Panc1 (cell line): ENCODE measurements at places on chromosomes 2 and 18. TPM values are rescaled to one million over a fixed set of nuclear protein-coding genes. Genes with fewer than 3 reads are reported as not detected.

DNA sequence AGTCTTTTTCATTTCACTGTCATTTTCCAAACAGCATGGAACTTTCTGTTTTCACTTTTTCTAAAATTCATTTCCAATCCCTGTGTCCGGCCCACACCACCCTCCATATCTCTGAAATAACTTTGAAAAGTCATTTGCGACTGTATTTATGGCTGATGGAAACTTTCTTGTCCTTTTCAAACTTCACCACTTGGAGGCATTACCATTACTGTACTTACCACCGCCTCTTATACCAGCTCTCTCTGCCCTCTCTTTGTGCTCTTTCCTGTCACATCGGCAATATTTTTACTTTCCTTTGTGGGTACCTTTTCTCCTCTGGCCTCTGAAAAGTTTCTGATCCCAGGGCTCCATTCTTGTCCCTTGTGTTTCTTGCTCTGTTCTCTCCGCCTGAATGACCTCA lies 39.5 kb upstream of the IL1RL1 start:
- no peak overlapping the region for H3K4me3 ChIP-seq
- no peak overlapping the region for H3K27ac ChIP-seq
- no peak for DNase-seq
- H3K27me3 ChIP-seq: peaks cover 3% of the 10 kb centered on the region; the same call in 1 of the 2 replicates

DNA sequence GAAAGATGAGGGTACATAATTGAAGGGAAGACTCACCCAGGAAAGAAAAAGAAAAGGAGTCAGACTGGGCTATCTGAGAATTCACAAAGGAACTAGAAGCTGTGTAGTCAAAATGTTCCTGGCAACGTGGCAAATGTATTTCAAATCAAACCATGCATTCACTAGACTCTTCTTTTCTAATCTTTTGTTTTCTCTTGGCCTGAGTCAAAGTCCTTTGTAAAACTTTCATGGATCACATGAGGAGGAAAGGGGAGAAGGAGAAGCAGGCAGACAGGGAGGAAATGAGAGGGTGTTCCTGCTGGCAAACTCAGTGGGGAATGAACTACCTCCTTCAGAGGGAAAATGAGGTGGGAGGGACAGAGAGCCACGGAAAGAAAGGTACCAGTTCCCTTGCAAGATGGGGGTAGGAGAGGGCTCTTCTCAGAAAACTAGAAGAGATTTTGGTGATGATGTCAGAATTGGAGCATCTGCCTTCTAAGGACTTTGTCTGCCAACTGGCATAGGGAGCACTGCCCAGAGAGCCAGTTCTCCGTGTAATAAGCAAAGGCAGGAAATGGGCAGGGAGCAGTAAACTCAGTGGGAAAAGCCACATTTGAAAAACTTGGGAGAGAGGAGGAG lies 51.4 kb downstream of the SLC8A1 start:
- no peaks in the 10 kb centered on the region for H3K36me3 ChIP-seq
- no peaks in the 10 kb centered on the region for H3K27me3 ChIP-seq
- H3K27ac ChIP-seq: no peak overlapping the region
- H3K4me3 ChIP-seq: no peak overlapping the region
- no peak for DNase-seq

- H3K4me1 ChIP-seq: peaks cover 25% of the 10 kb centered on the region
- H3K36me3 ChIP-seq: peaks cover 4% of the 10 kb centered on the region
- H3K4me3 ChIP-seq: peak overlapping the region; percentile 94
Observed at GRCh38 chr2:74507926-74508520, 528 bp upstream of the PCGF1 start.

RNPEPL1 gene
- total RNA-seq: 88.2 TPM

GRCh38 chr2:218097975-218098374 lies 27.9 kb upstream of the CXCR2 start:
- H3K4me3 ChIP-seq: no peak overlapping the region
- H3K4me1 ChIP-seq: no peaks in the 10 kb centered on the region
- DNase-seq: no peak
- no peaks in the 10 kb centered on the region for H3K36me3 ChIP-seq
- no peaks in the 10 kb centered on the region; the same call in 1 of the 2 replicates for H3K27me3 ChIP-seq

DUSP19 gene
- 1.3 TPM for total RNA-seq

ADRA2B gene
- total RNA-seq: 0.28 TPM

- H3K27me3 ChIP-seq: 0 out of 2 replicates have a peak, but pooled peaks cover 2% of the 10 kb centered on the region
- H3K4me1 ChIP-seq: no peaks in the 10 kb centered on the region
- H3K4me3 ChIP-seq: no peak overlapping the region
- H3K27ac ChIP-seq: no peak overlapping the region
Observed at GRCh38 chr2:37976411-37976810, 51.3 kb downstream of the RMDN2 start.

DNA sequence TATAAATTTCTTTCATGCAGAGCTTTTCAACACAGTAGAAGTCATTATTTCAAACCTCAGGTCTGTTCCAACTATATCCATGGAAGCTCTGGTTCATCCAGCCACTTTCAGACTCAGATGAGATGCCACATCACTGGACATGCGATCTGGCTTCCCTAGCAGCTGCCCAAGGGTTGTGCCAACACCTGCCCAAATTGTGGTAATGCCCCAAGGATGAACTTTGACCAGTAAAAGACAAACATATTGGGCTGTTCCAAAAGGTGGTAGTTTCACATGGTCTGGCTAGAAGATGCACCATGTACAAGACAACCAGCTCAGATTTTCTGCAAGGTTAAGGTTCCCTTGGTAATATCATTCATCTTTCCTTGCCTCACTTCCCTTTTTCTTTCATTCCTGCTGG lies 101.9 kb downstream of the THADA start:
- no peaks in the 10 kb centered on the region for H3K27me3 ChIP-seq
- H3K4me1 ChIP-seq: no peaks in the 10 kb centered on the region
- no peak overlapping the region for H3K27ac ChIP-seq
- no peak overlapping the region for H3K4me3 ChIP-seq
- no peak for DNase-seq
- H3K36me3 ChIP-seq: no peaks in the 10 kb centered on the region

SERPINB11 gene
- not detected for total RNA-seq

SNX17 gene
- total RNA-seq: 116 TPM

DNA sequence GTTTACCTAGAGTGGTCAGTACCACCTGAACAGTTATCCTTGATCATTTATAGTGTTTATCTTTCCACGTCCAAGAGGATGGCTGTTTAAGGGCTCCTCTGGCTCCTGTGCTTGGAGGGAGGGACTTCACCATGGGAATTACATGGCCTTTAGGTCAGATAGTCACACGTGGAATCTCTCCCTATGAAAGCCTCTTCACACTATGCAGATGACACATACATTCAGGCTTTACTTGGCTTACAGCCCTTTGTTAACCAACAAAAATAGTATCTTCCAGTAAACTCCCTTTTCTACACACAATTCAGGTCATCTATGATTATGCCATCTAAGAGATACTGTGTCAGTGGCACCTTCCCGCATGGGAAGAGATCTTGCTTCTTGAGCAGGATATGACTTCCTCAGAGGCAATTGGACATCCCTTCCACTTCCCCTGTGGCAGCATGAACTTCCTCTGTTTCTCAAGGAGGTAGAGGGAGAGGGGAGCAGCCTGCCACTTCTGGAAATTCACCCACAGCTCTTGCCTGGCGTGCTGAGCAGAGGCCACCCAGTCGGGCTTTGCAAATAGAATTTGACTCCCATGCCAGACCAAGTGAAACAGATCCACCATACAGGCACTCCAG lies 53.5 kb downstream of the COLEC12 start:
- H3K36me3 ChIP-seq: no peaks in the 10 kb centered on the region
- peaks cover 2% of the 10 kb centered on the region for H3K27me3 ChIP-seq
- DNase-seq: no peak
- no peaks in the 10 kb centered on the region for H3K4me1 ChIP-seq

DNA sequence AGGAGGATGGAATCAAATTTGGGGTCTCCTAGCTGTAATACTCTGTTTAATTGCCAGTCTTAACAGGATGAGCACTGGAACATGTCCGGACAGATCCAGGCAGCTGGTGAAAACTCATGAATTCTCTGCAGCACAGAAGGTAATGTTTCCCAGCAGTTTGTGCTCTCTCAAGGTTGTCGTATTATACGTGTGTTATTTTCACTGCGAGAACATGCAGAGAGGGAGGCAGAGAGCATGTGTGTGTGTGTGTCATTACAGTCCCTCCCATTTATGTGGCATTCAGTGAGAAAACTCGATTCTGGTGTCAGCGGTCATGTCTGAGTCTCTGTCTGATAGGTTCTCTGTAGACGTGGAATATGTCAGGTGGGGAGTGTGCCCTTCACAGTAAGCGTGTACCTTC lies 150.2 kb upstream of the POU3F3 start:
- no peak for DNase-seq
- H3K4me3 ChIP-seq: no peak overlapping the region
- H3K4me1 ChIP-seq: no peaks in the 10 kb centered on the region
- peaks cover 10% of the 10 kb centered on the region for H3K27me3 ChIP-seq
- no peak overlapping the region for H3K27ac ChIP-seq
- no peaks in the 10 kb centered on the region for H3K36me3 ChIP-seq
